ENCODE measurements at places on chromosomes 1 and 21.

DNA sequence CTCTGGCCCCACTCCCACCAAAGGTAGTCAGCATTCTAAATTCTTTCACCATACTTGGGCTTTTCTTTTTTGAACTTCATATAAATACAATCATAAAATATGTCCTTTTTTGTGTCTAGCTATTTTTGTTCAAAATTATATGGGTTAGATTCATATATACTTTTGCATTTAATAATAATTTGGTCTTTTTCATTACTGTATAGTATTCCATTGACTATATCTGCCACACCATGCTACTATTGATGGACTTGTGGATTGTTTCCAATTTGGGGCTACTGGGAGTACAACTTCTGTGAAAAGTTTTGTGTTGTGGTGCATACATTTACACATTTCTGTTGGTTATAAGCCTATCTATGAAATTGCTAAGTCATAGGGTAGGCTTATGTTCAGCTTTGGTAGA lies 85.7 kb downstream of the GLUL start:
- DNase-seq, result no peak

- DNase-seq, result peak; percentile 73
Observed at GRCh38 chr1:180928331-180929230, 15.9 kb downstream of the KIAA1614 start.

DNA sequence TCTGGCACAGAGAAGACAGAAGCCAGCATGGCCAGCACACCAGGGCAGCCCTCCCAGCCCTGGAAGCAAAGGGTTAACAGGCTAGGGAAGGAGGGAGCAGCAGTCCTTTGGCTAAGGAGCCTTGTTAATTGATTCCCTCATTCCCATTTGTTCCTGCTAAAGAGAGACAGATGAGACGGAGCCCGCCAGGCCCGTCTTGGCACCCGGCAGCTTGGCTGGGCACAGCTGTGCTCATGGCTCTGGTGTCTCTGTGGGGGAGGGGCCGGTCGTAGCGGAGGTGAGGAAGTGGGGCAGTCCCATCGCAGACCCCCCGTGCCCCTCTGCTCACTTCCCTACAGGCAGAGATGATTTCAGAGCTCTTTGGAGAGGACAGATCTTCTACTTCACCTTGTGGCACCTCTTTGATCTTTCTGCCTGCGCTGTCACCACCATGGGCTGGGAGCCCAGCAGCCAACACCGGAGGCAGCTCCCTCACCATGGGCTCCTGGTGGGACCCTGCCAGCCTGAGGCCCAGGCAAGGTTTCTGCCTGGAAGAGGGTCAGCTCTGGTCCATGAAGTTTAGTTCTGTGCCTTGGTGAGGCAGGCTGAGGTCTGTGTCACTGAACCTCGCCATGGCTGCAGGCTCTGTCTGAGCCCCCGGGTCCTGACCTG lies 38.0 kb downstream of the FOXO6 start:
- DNase-seq, result peak; percentile 85

- DNase-seq, result no peak
Observed at GRCh38 chr1:110600716-110601115, 5.4 kb downstream of the KCNA2 start.

DNA sequence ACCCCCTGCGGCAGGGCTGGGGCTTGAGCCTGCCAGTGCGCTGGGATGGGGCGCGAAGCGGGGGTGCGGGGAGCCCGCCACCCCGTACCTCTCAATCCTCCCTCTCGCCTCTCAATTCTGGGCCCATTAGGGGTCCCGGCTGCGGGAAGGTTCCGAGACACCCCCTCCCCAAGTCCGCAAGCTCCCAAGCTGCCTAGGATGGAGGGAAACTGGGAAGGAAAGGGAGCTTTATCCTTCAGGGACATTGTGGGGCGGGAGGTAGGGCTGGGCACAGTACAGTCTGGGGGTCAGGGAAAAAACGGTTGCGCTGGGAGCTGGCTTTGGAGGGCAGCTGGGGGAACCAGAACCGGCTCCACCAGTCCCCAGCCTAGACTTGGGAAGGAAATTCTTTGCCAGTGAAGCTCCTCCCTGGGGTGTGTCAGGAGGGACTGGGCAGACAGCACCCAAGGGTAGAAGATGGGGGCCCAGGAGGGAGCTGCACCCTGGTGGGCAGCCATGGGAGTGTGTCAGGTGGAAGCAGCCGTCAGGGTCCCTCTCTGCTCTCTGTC lies 904 bp downstream of the GJB3 start:
- DNase-seq, result no peak

- no peak for DNase-seq
Observed at GRCh38 chr21:34336245-34336644, 27.6 kb upstream of the KCNE2 start.
